ENCODE measurements at places on chromosomes 4 and X.

DNA sequence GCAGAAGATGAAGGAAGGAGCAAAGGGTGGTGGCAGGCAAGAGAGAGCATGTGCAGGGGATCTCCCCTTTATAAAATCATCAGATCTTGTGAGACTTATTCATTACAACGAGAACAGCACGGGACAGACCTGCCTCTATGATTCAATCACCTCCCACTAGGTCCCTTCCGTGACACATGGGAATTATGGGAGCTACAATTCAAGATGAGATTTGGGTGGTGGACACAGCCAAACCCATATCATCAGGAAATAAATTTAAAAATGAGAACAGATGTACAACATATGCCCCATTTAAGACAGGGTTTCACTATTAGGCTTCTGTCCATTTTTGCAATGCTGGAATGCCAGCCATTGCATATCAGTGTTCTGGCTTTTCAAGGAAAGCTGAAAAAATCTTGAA, 346.7 kb upstream of the SLIT2 start:
- no peak for DNase-seq

- no peak for DNase-seq
Observed at GRCh38 chrX:54494166-54494988, 1.7 kb downstream of the FGD1 start.

DNA sequence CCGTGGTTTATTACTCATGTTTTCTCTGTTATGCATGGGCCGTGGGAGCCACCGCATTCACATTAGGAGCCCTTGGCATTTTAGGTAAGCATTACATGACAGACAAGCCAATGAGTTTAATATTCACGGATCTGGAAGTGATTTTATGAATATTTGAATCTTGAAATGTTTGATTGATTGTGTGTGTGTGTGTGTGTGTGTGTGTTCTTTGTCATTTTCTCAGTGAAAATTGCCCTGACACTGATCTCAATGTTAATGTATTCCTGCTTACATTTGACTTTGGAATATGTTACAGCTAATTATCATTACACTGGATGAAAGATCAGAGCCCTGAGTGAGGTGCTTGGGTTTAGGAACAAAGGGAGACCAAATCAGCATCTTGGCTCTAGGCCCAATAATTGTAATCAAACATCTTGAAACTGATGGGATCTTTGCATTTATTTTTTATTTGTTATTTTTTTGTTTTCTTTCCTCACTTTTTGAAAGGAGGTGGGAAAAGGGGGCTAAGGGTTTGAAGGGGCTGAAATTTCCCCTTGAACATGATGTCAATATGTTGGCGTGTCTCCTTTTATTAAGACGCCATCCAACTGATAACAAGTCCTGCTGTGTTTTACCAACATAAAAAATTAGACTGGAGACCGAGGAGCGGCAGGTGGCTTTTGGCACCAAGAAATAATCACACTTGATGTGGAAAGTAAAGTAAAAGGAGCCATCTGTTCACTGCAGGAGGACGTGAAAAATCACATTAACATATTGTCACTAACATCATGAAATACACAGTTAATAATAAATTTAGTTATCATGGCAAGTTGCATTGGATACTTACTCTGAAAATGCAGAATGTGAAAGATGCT, 5.2 kb upstream of the GK2 start:
- no peak for DNase-seq

GRCh38 chr4:107931775-107932321, 499 bp downstream of the CYP2U1 start:
- peak; percentile 27 for DNase-seq

GRCh38 chr4:12881945-12882584, 602.1 kb downstream of the RAB28 start:
- no peak for DNase-seq

DNA sequence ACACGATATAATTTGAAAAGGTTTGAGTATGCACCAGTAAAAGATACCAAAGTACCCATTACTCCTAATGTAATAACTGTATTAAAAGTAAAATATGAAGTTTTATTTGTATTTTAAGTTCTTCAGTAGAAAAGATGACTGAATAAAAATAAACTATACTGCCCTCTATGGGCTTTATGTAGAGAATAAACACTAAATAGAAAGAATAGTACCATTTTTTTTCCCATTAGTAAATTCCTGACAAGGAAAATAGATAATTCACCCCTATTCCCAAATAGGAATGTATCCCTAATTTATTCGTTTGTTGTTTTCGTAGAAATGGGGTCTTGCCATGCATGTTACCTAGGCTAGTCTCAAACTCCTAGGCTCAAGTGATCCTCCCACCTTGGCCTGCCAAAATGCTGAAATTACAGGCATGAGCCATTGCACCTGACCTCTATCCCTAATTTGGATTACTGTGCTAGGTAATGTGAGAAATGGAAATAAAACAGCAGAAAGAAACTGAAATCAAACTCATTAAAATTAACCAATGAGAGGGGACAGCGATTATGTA, 73.6 kb upstream of the COX18 start:
- no peak for DNase-seq

GRCh38 chrX:154818916-154819770, 13.9 kb upstream of the MPP1 start:
- DNase-seq = no peak

GRCh38 chrX:115968436-115969252, 201.9 kb upstream of the AGTR2 start:
- DNase-seq = no peak

DNA sequence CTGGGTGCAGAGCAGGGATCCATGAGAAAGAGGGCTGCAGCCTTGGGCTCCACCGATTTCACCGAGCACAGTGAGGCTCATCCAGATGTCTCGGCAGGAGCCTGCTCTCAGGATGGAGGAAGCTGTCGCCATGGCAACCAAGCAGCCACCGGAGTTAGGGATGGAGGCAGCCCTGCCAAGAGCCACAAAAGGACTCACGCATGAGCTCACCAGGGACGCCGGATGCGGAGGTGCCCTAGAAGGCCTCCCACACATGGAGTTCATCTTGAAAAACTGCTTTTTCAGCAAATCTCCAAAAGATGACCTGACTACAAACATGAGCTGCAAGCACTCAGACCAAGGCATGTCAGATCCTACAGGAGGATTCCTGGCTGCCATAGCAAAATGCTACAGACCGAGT, 90.7 kb downstream of the WFS1 start:
- DNase-seq = no peak

GRCh38 chr4:127616898-127617297, 15.9 kb upstream of the INTU start:
- DNase-seq = no peak

DNA sequence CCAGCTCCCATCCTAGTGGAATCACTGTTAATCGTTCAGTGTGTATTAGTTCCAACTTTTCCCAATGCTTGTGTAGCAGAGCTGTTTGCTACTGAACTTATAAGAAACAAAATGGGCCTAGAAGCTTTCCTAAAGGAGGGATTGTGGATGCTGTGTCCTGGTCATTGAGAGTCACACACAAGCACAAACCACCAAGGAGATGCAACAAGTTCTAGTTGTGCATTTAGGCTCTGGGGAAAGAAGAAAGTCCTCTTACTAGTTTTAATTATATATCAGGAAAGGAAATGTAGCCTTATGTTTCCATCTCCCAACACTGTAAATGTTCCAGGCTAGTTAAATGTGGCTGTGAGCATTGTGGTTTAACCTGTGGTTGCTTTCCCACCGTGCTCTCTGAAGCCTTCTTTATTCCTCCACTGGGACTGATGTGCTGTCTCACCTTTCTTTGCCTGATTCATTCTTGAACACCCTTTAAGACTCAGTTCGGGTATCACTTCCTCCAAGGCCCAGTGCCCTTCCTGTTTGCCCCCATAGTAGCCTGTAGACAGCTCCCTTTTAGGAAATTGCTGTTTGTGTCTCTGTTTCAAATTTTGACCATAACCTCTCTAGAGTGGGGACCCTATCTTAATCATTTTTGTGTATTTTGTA, 34.3 kb downstream of the ATP10D start:
- DNase-seq = no peak

DNA sequence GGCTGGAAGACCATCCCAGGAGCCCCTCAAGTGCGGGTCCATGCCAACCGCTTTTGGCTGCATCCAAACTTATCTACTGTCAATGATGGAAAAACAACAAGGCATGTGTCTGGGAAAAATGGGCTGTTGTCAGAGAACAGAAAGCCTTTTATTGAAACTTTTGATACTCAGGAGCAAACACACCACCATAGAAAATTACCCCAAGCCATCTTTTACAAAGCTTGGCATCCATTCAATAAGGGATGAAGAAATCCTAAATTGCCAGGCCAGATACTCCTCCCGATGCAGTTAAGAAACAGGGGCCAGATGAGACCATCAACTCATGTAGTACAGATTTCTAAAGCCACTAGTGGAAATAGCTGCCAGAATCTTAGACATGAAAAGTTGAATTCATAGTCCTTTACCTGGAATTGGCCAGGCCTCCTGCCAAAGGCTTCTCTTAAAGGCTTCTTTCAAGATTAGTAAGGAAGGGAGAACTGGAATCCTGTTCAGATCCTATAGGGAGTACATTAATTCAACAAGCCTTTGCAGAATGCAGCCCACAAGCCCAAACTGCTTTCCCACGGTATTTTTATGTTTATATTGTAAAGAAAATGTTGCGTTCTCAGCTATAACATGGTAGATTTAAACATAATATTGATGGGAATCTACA, 145.4 kb upstream of the MAP3K15 start:
- DNase-seq = no peak

- peak; percentile 37 for DNase-seq
Observed at GRCh38 chr4:119041951-119042560, 93.6 kb upstream of the MYOZ2 start.

DNA sequence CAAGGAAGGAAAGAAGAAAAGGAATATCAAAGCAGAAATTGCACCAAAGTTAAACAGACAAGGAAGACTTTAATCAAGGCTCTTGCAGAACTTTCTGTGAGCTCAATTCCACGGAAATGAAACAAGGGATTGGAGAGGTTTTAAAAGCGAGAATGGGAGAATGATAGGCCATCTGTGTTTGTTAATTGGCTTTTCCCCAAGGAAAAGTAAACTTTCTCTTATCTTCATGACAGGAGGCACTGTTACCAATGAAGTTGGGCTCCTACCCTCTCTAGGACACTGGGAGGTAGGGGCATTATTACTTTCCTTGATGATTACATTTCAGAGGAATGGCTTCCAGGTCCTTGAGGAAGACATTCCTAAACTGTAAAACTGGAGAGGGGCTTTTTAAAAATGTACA, 328.8 kb upstream of the NWD2 start:
- no peak for DNase-seq

DNA sequence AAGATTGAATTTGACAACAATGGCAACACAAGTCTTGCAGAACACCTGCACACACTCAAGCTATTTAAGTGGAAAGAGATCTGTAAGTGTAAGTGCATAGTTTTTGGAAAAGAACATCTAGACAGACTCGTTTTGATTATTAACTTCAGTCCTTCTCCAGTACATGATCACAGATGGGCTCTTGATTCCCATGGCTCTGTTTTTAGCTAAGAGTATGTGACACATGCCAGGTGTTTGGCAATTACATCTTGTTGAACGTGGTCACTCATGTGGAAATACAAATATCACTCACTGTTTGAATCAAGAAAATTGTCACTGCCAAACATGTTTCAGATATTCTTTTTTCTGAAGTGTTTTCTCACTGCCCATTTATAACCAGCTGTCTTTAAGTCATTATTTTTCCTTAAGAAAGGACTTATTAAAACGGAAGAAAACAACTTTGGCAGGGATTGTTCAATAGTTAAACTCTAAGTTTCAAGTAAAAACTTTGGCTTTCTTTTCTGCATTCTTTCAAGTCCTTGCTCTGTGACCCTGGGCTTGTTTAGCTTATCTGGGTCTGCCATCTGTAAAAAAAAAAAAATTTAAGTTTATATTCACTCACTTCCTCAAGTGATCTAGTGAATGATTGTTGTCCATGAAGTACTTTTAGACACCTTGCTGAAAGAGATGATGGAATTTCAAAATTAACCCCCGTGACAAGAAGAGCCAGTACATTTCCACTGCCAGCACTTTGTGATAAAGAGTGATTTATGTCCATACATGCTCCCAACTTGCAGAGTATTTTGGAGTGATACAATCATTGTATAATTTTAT, 125.4 kb downstream of the ATXN3L start:
- no peak for DNase-seq

DNA sequence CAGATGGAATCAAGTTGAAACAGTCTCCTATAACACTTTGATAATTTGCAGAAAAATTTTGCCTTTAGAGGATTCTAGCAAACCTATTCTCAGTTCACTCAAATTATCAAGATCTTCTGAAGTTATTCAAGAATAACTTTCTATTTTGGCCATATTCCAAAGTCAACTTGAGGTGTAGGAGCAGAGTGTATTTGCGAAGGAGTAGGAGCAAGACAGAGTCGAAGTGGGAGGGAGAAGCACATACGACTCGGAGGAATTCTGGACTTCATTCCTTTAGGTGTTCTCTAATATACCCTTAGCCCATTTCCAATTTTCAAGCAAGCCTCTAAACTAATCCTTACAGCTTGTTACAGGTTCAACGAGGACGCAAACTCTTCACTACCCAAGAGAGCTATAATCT, 252.9 kb downstream of the GPM6A start:
- no peak for DNase-seq

DNA sequence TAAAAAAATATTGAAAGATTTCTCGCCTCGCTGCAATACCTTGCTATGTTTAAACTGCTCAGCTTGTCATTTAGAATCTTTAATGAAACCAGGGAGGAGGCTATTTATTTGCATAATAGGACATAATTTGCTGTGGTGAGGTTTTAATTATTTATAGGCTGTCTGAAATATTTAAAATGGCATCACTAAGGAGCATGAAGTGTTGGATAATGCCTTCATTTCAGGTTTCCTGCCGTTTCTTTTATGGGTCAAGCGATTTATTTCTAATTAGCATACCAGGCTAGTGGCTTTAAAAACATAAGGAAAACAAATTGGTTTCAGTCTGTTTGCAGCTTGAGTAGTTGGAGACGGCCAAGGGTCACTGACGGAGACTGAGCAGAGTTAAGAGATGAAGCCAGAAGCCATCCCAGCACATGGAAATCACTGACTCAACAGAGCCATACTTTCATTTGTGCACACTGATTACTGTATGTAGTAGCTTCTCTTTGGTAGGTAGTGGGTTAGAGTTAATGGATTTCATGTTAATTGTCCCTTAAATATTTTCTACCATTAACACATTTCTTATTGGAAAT, 1962.4 kb upstream of the TENM3 start:
- no peak for DNase-seq

GRCh38 chrX:153642051-153642654, 4.8 kb upstream of the DUSP9 start:
- no peak for DNase-seq

- DNase-seq = no peak
Observed at GRCh38 chrX:39764441-39764914, 333.3 kb downstream of the BCOR start.

GRCh38 chr4:164446516-164446915, 307.4 kb upstream of the SMIM31 start:
- DNase-seq = no peak

- no peak for DNase-seq
Observed at GRCh38 chr4:152665691-152666395, 14.0 kb downstream of the TMEM154 start.

- peak; percentile 65 for DNase-seq
Observed at GRCh38 chrX:41384051-41384705, 50.2 kb downstream of the DDX3X start.

DNA sequence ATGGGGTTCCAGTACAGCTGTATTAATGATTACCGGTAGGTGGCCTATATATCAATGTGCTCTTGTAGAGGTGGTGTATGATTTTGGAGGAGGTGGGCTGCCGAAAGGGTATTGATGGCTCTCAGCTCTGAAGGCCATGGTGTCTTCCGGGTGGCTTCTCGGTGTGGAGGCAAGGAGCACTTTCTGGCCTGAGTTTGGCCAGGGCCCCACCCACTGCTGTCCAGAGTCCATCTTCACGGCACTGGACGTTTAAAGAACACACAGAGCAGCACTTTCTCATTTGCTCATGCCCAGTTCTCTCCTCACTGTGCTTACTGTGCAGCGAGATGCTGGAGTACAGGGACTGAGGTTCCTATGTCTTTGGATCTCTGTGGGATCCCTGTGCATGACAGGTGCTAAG, 16.1 kb downstream of the BST1 start:
- no peak for DNase-seq
